ENCODE measurements at places on chromosomes 13 and 19. TPM values are rescaled to one million over a fixed set of nuclear protein-coding genes. Genes with fewer than 3 reads are reported as not detected.

DNA sequence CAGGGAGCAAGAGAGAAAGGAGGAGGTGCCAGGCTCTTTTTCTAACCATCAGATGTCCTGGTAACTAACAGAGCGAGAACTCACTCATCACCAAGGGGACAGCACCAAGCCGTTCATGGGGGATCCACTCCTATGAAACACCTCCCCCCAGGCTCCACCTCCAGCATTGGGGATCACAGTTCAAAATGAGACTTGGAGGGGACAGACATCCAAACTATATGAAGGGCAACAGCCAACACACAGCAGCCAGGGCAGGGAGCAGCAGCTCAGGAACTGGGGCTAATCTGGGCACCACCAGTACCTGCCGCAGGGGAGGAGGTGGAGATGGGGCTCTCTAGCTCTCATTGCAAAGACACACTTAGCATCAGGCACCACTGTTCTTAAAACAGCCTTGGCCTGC, 34.3 kb upstream of the VSTM2B start:
- H3K27me3 ChIP-seq: peaks cover 17% of the 10 kb centered on the region
- no peaks in the 10 kb centered on the region for H3K36me3 ChIP-seq
- no peaks in the 10 kb centered on the region for H3K4me1 ChIP-seq
- H3K4me3 ChIP-seq: no peak overlapping the region
- peak; percentile 2 for DNase-seq

DNA sequence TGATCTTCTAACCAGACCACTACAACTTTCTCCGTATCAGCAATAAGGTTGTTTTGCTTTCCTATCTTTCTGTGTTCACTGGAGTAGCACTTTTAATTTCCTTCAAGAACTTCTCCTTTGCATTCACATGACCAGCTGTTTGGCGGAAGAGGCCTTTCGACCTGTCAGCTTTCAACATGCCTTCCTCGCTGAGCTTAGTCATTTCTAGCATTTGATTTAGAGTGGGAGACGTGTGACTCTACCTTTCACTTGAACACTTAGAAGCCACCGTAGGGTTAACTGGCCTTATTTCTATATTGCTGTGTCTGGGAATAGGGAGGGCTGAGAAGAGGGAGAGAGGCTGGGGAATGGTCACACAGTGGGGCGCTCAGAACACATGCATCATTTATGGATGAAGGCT, 104.7 kb downstream of the TUBGCP3 start:
- DNase-seq: no peak
- no peak overlapping the region for H3K4me3 ChIP-seq
- H3K27ac ChIP-seq: no peak overlapping the region
- peaks cover 28% of the 10 kb centered on the region for H3K36me3 ChIP-seq
- no peaks in the 10 kb centered on the region for H3K4me1 ChIP-seq

DNA sequence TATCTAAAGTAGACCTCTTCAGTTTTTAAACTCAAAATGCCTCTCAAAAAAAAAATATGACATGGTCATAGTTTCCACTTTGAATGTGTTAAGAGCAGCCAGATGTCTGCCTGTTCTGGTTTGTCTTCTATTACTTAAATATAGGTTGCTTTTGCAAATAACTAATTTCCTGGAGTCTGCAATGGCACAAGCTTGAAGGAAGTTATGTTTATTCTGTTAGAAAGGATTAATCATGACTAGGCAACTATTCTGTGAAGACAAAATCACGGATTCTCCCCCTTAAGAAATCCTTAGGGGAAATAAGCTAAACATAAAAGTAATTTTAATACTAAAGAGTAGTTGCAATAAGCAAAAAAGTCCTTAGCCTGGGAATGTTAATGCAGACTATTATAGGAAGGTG, 26.3 kb downstream of the SKA3 start:
- no peak overlapping the region for H3K27ac ChIP-seq
- no peak overlapping the region for H3K4me3 ChIP-seq
- H3K27me3 ChIP-seq: no peaks in the 10 kb centered on the region
- H3K36me3 ChIP-seq: peaks cover 47% of the 10 kb centered on the region
- DNase-seq: no peak
- H3K4me1 ChIP-seq: no peaks in the 10 kb centered on the region

- no peak overlapping the region for H3K4me3 ChIP-seq
- no peaks in the 10 kb centered on the region for H3K27me3 ChIP-seq
- H3K36me3 ChIP-seq: peaks cover 13% of the 10 kb centered on the region
- no peaks in the 10 kb centered on the region for H3K4me1 ChIP-seq
- no peak overlapping the region for H3K27ac ChIP-seq
These were observed 10.9 kb upstream of the CERS1 start for GRCh38 chr19:18906605-18907519.

DNA sequence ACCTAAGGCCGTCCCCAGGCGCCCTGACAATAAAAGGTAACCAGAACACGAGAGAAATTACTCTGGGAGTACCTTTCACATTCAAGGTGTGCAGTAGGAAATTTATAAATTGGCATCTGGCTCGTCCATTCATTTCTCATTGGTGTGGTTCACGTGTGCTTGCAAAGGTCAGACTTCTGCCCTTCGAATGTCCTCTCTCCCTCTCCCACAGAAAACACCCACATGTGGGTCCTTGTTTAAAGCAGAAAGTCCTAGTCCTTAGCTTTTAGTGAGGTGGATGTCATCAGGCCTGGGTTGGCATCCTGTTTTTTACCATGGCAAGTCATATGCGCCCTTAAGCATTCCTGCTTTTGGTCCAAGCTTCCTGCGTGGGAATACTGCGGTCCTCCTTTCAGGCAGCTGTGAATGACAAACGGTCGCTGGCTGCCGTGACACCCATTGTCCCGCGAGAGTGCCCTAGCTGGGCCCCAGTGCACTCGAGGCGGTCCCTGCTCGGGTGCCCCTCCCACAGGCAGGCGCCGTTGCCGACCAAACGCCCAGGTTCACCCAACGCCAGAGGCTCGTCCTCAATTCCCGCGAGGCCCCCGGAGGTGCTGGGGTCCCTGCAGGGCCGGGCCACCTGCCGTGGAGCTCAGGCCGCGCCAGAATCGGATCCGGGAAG, at the start of gene NUDT19:
NUDT19 (plus strand) TSS at position 531 of the 661 bp plus-strand sequence. CDS start 140 bp downstream, outside the sequence.
- DNase-seq: peak; percentile 85
- no peaks in the 10 kb centered on the region for H3K27me3 ChIP-seq
- H3K27ac ChIP-seq: peak within 1 kb of the TSS; percentile 85
- peaks cover 37% of the 10 kb centered on the region for H3K36me3 ChIP-seq

DNA sequence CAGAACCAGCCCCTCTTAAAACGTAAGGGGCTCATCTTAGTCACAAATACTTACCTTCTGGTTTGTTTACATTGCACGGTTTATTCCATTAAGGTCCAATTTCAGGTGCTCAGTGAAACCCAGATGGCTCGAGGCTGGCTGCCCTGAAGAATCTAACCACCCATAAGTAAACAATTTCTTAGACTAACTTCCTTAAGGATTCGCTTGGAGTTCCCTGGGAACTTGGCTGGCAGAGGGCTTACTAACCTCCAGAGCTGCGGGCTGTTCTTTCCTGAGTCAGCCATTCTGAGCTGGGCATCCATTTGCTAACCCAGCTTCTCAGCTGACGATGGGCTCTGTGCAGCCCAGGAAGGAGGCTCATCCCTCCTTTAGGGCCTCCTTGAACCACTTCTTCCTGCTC, 262.1 kb downstream of the FGF9 start:
- no peak overlapping the region for H3K27ac ChIP-seq
- no peaks in the 10 kb centered on the region for H3K27me3 ChIP-seq
- no peak for DNase-seq
- H3K4me3 ChIP-seq: no peak overlapping the region
- H3K4me1 ChIP-seq: no peaks in the 10 kb centered on the region

GRCh38 chr13:91359111-91359510, 11.6 kb downstream of the MIR17HG start:
- peaks cover 43% of the 10 kb centered on the region for H3K36me3 ChIP-seq
- H3K27me3 ChIP-seq: no peaks in the 10 kb centered on the region
- no peak overlapping the region for H3K27ac ChIP-seq
- no peak for DNase-seq
- no peak overlapping the region for H3K4me3 ChIP-seq
- peaks cover 10% of the 10 kb centered on the region for H3K4me1 ChIP-seq

DNA sequence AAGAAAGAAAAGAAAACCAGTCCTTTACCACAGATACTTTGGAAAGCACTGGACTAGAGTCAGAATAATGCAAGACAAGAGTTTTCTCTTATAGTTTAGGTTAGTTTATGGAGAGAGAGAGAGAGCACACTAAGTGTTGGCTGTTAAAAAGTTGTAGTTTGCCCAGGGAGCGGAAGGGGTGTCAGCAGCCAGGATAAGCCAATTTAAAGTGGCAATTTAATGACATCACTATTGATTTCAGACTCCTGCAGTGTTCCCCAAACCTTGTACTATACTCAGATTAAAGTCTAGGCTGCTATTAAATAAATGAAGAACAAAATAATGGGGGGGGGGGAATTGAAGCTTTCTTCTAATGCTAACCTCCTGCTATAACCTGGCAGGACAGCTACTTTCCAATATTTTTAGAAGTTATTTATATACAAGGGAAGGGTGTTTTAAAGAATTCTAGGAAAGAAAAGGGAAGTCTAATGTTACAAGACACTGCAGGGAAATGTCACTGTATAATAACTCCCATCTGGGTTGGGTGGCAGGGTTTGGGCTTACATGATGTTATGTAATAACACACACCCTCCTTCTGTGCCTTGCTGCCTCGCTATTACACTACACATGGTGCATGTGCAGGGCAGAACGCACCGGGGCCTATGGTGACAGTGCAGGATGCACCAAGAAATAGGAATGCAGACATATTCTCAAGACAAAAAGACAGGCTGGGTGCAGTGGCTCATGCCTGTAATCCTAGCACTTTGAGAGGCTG, 19.9 kb downstream of the TPT1 start:
- H3K4me1 ChIP-seq: peaks cover 5% of the 10 kb centered on the region
- no peak overlapping the region for H3K27ac ChIP-seq
- peaks cover 1% of the 10 kb centered on the region for H3K27me3 ChIP-seq
- no peak for DNase-seq
- no peak overlapping the region for H3K4me3 ChIP-seq

DNA sequence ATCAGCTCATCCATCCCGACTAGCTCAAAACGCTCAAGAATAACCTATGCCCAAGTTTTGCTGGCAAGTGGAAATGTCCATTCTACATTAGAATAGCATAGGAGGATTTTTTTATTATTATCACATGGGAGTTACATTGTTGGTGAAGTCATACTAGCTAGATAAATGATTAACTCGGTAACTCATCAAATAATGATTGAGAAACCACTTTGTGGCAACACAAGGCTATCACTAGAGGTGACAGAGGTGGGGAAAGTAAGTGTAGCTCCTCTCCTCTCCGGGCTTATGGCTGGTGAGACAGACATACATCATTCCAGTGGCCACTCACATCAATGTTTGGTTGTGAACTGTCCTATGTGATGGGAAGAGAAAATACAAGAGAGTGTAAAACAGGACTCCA, 161.6 kb downstream of the ZIC5 start:
- no peaks in the 10 kb centered on the region for H3K36me3 ChIP-seq
- H3K4me1 ChIP-seq: no peaks in the 10 kb centered on the region
- no peak overlapping the region for H3K4me3 ChIP-seq
- no peaks in the 10 kb centered on the region for H3K27me3 ChIP-seq

Gene CACNA1A
- total RNA-seq: 4.1 TPM

Gene POLR1D
- 127 TPM for total RNA-seq

Gene C19orf73
- total RNA-seq: 1.0 TPM

Data from activated CD4-positive, alpha-beta memory T cell treated with anti-CD3 and anti-CD28 coated beads, Interleukin-2, amount 10 ng/mL, durations not matched to agents 7 days and 5 days (primary cell).